ENCODE measurements at places on chromosomes 1 and 21. TPM values are rescaled to one million over a fixed set of nuclear protein-coding genes. Genes with fewer than 3 reads are reported as not detected.

DNA sequence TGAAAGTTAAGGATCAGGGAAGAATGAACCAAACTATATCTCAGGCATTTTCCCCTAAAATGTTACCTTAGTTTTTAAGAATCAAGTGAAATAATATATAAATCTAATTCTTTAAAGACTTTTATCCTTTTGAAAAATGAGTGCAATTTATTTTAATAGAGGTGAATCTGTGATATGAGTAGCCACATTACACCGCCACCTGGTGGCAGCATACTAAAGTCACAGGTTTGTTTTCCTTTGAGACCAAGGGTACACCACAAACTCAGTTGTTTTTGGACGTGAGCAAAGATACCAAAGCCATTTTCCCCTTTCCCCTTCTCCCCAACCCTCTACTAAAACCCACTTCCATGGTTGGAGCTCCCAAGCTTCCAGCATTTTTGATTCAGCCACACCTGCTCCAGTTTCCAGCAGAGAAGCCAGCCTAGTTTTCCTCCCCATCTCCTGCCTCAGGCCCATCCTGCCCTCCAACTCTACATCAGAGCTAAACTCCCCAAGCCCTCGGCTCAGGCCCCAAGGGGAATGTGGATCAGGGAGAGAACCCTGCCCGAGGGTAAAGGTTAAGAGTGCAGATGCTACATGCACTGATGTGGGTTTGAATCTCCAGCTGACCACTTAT lies 22.9 kb upstream of the LDLRAP1 start:
- DNase-seq = no peak

DNA sequence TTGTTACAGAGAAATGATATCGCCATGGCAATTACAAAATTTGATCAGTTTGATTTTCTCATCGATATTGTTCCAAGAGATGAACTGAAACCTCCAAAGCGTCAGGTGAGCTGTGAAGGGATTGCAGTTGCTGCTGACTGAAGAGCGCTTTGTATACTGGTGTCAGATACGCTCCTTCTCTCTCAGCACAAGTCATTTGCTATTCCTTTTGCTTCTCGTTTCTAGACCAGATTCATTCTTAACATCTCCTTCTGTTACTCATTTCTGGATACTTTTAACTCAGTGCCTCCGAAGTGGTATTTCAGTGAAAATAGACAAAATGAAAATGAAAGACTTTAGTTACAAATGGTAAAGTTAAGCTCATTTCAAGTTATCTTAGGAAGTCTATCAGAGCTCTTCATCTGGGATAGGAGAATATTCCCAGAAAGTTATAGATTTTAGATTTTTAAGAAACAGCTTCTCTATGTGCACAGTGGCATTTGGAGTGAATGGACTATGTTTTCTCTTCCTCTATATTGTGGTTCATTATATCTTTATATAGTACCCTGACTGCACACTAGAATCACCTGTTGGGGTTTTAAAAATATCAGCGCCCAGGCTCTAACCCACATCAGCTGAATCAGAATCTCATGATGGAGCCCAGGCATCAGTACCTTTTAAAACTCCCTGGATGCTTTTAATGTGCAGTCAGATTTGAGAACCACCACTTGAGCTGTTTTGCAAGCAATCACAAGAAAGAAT lies 30.3 kb upstream of the KCNQ4 start:
- no peak for DNase-seq

AMY2A gene
- not detected for polyA plus RNA-seq

ITGB2 gene
- not detected for polyA plus RNA-seq

GRCh38 chr1:25634066-25634465 lies 17.5 kb downstream of the MAN1C1 start:
- DNase-seq = no peak

DNA sequence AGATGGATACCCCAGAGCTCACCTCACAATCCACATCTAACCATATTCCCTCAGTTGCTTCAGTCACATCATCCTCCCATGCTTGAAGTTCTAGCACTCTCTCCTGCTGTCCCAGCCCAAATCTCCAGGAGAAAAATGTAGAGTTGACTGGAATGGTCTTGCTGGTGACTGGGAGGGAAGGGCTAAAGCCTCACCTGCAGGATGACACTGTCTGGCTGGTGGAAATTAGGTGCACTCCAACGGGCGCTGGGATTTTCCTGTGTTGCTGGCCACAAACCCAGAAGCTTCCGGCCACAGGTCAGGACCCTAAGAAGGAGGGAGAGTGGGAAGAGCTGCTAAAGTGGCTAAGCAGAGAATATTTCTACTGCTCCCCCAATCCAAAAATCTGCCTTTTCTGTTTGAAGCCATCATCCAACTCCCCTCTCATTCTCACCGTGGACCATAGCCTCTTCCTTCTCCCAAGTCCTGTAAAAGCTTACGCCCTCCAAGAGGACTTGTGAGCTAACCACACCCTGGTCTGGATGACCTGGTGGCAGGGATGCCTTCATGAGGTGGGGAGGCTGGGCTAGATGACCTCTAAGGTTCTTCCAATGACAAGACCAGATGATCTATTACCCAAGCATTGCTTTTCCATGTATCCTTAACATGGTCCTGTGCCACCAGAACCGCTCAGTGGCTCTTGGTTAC lies 37.5 kb upstream of the PPP1R15B start:
- DNase-seq = no peak

DNA sequence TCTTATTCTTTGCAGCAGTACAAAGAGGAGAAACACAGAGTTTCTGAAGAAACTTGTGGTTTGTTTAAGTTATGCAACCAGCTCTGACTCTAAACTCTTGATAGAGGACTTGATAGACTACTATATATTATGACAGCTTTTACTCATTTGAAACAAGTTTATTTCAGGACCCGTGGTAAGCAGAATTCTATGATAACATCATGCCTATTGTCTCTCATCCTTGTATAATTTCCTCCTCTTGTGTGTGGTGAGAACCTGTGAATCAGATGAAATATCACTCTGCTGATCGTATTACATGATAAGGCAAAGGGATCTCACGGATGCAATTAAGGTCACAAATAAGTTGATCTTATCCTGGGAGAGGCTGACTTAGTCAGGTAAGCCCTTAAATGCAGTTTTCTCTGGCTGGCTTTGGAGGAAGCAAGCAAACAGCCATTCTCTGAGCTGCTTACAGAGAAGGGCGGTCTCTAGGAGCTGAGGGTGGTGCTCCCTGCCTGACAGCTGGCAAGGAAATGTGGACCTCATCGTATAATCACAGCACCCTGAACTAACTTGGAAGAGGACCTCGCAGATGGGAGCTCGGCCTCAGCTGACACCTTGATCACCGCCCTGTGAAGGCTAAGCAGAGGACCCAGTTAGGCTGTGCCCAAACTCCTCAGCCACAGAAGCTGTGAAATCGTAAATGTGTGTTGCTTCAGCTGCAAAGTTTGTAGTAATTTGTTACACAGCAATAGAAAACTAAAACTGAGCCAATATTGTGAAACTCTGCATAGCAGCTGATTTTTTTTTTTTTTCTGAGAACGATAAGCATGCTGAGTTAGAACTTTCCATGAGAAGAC lies 151.1 kb upstream of the DPT start:
- no peak for DNase-seq

IFNLR1 gene
- not detected for polyA plus RNA-seq

Measured in BJ (cell line).